Renal pelvis (tissue), 12 donors: ENCODE measurements at places on chromosomes 5 and 9.

GRCh38 chr9:13213337-13213736 lies 66.2 kb downstream of the MPDZ start:
- no peak for DNase-seq

DNA sequence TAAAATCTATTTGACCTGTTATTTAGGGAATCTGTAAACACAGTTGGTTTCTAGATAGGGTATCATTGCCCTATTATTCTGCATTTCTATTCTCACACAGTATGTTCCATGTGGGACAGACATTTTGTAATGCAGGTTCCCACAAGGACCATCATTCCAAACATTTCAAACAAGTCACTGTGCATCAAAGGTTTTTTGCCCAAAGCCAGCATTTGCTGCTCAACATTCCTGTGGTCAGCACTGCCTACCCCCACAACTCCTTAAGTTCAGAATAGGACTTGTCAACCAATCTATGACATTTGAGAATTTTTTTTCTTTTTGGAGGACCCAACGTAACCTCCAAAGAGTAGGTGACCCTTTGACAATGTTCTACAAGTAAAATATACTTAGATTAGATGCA lies 95.7 kb downstream of the LPAR1 start:
- no peak for DNase-seq

GRCh38 chr5:143033535-143034250 lies 263.5 kb downstream of the ARHGAP26 start:
- DNase-seq, result no peak

GRCh38 chr5:1177826-1178528 lies 23.4 kb upstream of the SLC6A19 start:
- no peak for DNase-seq

GRCh38 chr9:74443036-74443750 lies 53.9 kb upstream of the RORB start:
- DNase-seq, result no peak
